ENCODE measurements at places on chromosomes 11 and 22.

GRCh38 chr22:33227791-33228190 is 169.6 kb upstream of the SYN3 start:
- no peak for DNase-seq

GRCh38 chr11:63829823-63830489 is 9.0 kb upstream of the MARK2 start:
- no peak for DNase-seq

DNA sequence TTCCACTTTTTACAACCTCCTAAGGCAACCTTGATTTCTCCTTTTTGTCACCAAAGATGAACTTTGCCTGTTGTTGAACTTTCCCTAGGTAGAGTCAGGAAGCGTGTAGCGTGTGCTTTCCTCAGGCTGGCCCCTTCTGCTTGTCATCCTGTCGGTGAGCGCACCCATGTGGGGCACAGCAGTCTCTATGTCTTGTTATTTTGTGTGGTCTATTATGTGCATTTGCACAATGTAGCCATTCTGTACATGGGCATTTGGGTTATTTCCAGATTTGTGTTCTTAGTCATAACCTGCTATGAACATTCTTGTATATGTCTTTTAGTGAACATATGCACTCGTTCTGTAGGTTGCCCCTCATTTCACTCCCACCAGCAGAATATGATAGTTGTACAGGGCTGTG is 34.9 kb downstream of the CABIN1 start:
- DNase-seq = no peak

GRCh38 chr11:9210922-9211320 is 54.2 kb downstream of the DENND5A start:
- no peak for DNase-seq

DNA sequence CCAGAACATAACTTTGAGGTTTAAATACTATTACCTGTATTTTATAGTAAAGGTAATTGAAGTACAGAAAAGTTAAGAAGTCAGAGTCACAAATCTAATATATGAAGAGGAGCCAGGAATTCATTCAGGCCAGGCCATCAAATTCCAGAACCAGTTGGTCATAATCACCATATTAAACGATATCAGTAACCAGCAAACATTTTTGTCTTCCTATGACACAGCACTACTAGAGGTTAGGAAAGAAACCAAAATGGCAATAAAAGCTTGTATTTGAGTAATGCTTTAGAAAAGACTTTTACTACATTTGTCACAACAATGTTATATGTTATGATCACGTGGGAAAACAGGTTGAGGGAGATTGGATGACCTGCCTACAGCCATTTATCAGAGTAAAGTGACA is 62.2 kb downstream of the DKK3 start:
- no peak for DNase-seq
